ENCODE measurements at places on chromosomes 6 and 20.
A peak's percentile ranks its signal among the peaks of the same experiment; 100 is the strongest.

GRCh38 chr20:32158943-32159660, 48.4 kb downstream of the PLAGL2 start:
- DNase-seq: no peak

DNA sequence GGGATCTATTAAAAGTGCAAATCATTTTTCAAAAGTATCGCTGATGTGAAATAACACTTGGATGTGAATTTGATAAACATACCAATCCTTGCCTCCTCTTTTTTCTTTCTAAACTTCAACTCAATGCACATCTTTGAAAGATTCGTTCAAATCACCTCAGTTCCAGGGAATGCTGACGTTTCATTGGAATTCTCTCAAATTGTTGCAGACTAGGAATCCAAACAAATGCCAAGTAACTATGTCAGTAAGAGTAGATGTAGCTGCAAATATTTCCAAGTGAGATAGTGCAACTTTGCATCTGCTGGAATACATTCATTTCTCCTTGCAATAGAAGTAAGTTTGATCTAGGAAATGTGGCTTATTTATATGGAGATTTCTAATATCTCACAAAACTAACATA, 220.7 kb downstream of the FUT9 start:
- no peak for DNase-seq

DNA sequence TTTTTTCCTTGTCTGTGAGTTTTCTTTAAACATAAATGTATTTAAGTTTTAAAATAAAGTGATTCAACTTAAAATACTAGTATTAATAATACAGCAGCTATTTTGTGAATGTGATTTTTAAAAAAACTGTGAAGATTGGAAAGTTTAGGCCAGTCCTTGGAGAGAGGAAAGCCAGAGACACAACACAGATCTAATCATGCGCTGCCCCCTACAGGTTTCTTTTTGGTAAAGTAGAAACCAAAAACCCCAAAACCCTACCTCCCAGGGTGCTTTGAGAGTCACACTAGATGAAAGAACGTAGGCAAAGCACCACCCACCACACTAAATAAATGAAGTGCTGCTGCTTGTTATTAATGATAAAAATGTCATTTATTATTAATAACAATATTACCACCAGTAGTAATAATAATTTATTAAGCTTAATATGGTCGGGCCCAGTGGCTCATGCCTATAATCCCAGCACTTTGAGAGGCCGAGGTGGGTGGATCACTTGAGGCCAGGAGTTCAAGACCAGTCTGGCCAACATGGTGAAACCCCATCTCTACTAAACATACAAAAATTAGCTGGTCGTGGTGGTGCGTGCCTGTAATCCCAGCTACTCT, 33.7 kb downstream of the SLC9A8 start:
- DNase-seq: peak; percentile 2

GRCh38 chr6:53814353-53814752, 19.5 kb downstream of the LRRC1 start:
- no peak for DNase-seq

DNA sequence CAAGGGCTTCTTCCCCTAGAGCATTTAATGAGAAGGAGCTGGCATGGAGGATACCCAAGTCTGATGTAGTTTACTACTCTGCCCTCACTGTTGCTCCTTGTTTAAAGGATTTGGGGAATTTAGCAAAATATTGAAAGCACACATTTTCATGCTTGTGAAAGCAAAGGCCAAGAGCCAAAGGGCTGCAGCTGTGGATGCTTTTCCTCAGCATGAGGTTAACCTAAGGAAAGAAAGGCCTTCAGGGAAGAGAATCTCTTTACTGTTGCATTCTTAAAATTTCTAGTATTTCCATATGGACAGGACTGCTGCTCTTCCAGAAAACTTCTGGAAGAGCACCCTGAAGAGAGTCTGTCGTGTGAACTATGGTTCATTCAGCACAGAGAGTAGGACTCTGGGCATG, 45.9 kb upstream of the SASH1 start:
- peak; percentile 73 for DNase-seq

DNA sequence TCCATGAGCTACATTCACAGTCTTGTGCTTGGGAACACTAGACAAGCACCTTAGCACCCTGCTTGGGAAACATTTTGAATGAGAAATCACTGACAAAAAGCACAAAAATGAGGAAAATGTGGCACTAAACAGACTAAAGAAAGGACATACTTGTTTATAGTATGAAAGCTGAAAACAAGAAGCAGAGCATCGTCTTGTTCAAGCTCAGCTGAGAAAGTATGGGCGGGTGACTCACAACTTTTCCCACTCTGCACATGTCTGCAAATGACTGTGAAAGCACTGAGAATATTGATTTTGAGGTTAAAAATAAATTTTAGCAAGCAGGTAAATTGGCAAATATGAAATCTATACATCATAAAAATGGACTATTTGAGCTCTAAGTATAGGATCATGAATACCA, 725.3 kb downstream of the COL12A1 start:
- no peak for DNase-seq

DNA sequence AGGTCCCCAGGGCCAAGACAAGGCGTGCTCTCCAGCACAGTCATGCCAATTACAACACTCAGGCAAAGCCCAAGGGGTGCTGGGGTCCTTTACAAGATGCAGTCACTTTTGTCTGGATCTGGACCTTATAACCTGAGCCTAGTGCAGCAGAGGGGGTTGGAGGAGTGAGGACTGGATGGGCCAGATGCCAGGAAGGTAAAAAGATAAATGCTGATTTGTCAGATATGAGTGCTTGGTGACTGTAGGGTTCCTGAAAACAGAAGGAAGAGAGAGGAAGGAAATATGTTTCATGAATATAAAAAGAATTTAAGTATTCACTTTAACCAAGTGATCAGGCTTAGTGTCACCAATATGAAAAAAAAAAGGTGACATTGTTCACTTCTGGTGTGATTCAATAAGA, 43.4 kb upstream of the TFAP2A start:
- DNase-seq: no peak

DNA sequence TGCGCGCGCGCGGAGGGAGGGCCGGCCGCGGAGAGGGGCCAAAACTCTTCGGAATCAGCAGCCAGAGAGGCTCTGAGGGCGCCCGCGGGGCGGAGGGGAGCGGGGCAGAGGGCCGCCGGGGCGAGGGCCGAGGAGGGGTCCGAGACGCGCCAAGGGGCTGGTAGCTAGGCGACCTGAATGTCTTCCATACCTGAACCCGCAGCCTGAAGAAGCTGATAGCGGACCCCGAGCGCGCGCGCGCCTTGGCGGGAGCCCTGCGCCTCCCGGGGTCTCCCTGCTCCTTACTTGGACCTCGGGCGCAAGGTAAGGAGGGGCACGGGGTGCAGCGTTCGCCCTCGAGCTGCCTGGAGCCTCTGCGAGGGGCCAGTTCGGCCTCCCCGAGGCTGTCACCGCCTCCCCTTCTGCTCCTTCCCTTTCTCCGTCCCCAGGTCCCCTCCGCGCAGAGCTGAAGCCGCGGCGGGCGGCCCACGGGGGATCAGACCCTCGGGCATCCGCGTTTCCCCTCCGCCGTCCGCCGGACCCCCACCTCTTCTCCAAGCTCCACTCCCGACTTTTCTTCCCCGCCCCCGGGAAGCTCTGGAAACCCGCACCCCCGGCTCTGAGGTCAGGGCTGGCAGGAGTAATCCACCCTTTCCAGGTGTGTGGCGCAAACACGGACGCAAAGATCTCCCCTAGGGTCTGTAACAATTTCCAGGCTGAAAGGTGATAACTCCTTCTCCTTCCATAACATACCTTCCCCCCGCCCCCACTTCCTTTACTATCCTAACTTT, 13.1 kb upstream of the DEK start:
- DNase-seq: peak; percentile 37

DNA sequence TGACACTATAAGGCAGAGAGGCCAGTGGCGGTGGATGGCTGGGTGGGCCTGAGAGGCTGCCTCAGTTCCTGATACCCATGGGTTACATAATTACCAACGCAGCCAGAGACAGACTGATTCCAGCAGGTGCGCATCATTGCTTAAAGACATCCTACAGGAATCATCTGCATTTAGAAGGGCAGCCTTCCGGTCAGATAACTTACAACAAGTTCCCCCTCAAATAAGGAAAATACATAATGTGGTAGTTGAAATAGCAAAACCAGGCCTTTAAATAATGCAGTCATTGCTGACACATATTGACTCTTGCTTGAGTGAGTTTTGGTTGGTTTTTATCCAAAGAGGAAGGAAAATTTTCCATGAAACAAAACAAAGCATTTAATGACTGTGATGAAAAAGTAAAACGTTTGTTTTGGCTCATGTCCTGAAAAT, 81.9 kb downstream of the SIM1 start:
- no peak for DNase-seq

DNA sequence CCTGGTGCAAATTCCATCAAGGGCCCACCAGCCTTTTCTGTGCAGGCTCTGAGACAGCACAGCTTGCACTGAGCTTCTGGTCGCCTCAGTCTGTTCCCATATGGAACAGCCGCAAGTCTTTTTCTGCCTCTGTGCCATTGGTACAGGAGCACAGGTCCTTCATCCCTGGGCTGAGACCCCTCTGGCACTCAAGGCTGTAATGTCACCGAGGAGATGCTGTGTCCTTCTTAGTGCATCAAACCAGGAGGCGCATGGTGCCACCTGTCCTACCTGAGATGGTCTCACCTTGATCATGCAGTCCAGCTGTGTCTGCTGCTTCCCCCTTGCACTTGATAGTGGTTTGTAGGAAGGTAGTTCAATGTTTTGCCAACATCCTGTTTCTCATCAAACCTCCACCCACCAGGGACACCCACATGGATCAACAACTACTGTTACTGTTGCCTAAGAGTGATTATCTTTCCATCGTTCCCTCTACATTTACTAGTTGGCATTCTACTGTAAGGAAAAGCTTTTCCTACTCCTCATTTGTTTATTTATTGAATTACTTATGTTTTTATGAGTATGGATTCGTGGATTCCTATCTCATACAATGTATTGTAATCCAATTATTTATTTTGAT, 29.0 kb downstream of the FAM50B start:
- DNase-seq: no peak

DNA sequence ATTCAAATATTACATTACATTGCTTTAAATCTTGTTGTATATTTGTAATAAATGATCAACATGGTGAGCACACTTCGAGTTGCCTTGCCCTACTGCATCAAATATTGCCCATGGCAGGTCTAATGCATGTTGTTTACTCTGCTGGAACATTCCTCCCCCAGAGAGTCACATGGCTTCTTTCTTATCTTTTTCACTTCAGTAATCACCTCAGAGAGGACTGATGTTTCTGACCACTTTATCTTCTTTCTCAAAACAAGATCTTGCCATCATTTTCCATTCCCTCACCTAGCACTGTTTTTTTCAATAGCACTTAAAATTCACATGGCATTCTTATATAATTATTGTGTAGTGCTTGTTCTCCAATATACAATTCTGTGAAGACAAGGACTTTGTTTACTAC, 243.5 kb upstream of the THEMIS start:
- no peak for DNase-seq

DNA sequence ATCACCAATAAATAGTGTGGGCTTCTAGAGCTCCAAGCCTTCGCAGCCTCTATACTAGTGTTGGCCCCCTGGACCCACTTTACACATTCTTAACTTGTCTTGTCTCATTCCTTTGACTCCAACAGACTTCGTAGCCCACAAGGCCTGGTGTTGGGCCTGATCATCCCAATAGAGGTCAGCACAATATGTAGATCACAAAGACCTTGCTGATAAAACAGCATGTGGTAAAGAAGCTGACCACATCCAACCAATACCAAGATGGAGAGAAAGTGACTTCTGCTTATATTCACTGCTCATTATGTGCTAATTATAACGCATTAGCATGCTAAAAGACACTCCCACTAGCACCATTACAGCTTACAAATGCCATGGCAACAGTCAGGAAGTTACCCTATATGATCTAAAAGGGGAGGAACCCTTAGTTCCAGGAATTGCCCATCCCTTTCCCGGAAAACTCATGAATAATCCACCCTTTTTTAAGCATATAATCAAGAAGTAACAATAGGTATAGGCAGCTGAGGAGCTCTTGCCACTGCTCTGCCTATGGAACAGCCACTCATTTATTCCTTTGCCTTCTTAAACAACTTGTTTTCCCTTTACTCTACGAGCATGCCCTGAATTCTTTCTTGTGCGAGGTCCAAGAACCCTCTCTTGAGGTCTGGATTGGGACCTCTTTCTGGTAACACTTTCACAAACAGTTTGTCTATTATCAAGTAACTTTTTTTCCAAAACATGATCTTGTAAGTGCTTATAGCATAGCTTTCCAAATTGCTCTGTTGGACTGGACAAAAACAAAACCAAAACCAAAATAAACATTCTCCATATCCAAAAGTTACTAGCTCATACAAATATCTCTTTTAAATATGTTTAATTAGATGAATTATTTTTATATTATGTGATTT, 54.6 kb upstream of the ECHDC1 start:
- no peak for DNase-seq

GRCh38 chr6:45478240-45478639, 100.5 kb upstream of the SUPT3H start:
- DNase-seq: no peak

GRCh38 chr6:66851930-66852329, 1144.9 kb upstream of the EYS start:
- no peak for DNase-seq

- DNase-seq: no peak
These were observed 2.0 kb downstream of the ARMH2 start for GRCh38 chr6:24796616-24797290.

GRCh38 chr6:43775535-43775885, 5.5 kb downstream of the VEGFA start:
- no peak for DNase-seq

GRCh38 chr6:18748314-18748713, 361.2 kb downstream of the RNF144B start:
- no peak for DNase-seq

DNA sequence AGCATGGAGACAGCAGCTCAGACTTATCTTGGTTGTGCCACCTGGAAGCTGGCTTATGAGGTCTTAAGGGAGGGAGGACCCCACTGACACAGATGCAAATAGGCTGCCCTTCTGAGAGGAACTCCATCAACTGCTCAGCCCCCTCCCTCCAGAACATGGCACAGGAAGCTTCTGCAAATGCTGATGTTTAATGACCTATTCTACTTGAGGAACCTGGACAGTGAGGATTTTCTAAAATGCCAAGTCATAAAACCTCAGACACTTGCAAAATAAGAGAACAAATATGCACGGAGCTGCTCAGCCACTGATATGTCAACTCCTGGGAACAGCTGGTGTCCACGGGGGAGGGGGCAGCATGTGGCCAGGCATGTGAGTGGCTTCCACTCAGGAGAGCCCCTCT, 3.5 kb downstream of the CST9 start:
- no peak for DNase-seq

GRCh38 chr6:113476937-113477839, 380.0 kb upstream of the MARCKS start:
- no peak for DNase-seq

DNA sequence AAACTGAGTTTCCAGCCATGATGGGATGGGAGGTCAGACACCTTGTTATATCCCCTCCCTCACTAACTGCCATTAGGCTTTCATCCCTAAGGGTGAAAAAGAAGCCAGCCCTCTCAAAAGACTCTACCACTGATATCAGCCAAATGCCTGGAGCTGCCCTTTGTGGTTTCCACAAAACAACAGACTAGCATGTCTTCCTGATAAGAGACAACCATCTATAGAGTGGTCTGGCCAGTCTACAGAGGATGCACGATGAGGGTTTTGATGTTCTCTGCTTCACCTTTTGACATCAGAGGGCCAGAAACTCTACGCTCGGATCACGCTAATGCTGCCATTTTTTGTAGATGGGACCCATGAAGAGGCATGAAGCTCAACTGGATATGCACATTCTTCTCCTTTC, 61.7 kb upstream of the ARHGAP18 start:
- no peak for DNase-seq

GRCh38 chr6:69580706-69581105, 216.1 kb downstream of the LMBRD1 start:
- no peak for DNase-seq

GRCh38 chr6:112296122-112296521, 41.8 kb upstream of the LAMA4 start:
- no peak for DNase-seq

GRCh38 chr20:24912397-24913075, 36.5 kb upstream of the CST7 start:
- no peak for DNase-seq

Data from NCI-H748 treated with DMSO at 0.1 percent for 48 hours (cell line).